ENCODE measurements at places on chromosomes 6 and 20.

DNA sequence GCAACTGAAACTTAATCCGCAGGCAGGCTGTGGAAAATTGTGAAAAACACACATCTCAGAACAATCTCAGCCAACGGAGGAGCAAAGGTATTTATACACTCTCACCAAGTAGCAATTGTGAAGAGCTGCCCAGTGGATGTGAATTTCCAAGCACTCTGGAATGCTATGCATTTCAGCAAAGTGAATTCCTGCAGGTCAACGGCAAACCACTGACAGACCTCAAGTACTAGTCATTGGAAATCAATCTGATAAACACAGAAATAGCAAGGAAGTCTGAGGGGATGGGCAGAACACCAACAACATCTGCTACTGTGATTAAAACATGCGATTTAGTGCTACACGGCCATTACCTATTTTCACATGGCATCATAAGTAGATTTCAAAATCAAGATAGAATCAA lies 429.1 kb downstream of the HTR1B start:
- no peak for DNase-seq

- peak; percentile 65 for DNase-seq
Measured at GRCh38 chr6:166958926-166959861, 2.8 kb upstream of the RNASET2 start.

- no peak for DNase-seq
Measured at GRCh38 chr20:44181611-44182010, 5.4 kb downstream of the JPH2 start.

DNA sequence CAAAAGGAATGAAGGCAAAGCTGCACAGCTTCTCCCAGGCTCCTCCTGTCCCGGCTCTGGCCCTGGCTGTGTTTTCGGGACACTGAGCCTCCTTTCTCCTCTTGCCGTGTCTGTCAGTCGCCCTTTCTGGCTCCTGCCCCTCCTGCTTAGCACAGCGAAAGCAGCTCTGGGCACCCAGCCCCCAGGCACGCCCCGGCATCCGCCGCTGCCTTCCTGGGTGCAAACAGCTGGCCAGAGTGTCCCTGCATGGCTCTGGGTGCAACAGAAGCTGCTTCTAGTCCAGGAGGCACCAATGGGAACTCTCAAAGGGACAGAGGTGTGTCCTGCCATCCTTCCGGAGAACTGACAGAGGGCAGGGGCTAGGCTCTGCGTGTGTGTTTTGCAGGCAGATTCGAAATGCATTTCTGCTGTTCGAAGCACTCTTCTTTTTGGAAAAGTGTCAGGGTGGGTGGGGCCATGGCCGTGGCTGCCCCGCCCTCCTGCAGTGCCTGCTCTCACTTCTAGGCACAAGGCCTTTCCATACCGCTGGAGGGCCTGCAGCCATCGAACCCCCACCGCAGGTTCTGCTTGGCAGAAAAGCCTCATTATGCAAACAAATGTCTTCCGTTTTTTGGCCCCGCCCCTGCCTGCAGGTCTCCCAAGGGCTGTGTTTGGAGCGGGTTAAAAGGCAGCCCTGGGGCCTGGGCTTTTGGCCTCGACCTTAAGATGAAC lies 15.5 kb downstream of the COL9A3 start:
- no peak for DNase-seq

GRCh38 chr20:62350098-62350628 lies 16.9 kb downstream of the LAMA5 start:
- DNase-seq: peak; percentile 28
